Activated T-cell treated with anti-CD3 and anti-CD28 coated beads for 48 hours (primary cell): ENCODE measurements at places on chromosomes 6 and 20.

DNA sequence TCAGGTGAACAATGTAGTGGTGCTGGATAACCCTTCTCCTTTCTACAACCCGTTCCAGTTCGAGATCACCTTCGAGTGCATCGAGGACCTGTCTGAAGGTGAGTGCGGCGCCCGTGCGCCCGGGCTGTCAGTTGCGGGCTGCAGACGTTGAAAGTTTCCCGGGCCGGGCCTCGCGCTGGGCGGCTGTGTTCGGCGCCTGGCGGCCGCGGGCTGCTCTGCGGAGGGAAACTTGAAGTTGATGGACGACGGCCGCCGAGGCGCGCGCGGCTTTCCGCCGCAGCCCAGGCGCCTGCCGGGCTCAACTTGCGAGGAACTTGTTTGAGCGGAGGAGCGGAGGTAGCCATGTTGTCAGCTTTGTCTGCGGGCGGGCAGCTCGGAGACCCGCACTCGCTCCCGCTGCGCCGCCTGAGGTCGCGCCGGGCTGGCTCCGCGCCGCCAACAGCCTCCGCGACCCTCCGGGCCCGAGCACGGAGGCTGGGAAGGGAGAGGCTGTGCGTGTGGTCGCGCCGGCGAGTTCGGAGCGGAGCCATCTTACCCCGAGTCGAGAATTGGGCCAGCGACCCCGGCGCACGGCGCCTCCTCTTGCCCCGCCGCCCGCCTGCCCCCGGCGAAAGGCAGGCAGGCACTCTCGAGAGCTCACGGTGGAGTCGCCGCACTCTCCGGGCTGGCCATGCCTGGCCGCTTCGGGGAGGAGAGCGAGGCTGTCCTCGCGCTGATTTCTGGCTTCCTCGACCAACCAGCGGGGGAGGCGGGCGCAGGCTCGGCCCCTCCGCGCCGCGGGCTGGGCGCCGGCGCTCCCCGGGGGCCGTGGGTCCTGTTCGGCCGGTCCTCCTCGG is 691 bp downstream of the ASF1A start:
- peak; percentile 55 for DNase-seq

GRCh38 chr6:152277826-152278329 is 359.3 kb downstream of the SYNE1 start:
- no peak for DNase-seq

- DNase-seq = no peak
Observed at GRCh38 chr6:85428486-85428885, 21.4 kb upstream of the NT5E start.

- DNase-seq = no peak
Observed at GRCh38 chr6:147046141-147046877, 157.9 kb upstream of the STXBP5 start.

DNA sequence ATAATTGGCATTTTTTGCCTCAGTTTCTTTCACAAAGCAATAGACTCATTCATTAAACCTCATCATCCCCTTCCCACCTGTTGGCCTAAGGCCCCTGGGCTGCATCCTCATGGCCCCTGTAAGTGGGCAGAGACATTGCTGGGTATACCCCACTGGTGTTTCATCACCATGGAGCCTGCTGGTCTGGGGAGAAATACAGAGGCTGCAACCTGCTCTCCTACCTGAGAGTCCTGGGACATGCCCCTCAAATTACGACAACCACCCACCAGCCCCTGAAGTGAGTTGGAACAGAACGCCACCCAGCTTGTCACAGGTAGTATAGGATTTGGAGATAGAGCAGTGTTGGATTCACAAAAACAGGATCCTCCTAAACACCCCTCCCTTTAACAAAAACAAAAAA is 190.8 kb downstream of the ANKRD60 start:
- no peak for DNase-seq

DNA sequence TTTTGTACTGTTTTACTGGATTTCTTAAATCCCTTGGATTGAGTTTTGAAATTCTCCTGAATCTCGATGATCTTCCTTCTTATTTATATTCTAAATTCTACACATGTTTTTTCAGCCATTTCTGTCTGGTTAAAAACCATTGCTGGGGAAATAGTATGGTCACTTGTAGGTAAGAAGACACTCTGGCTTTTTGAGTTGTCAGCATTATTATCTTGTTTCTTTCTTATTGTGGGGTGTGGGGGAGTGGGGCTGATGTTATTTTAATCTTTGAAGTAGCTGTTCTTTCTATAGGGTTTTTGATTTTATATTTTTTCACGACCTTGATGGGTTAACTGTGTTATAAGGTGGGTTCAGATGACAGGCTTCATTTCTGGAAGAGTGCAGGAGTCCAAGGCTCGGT is 37.4 kb upstream of the ADGRB3 start:
- DNase-seq = no peak

DNA sequence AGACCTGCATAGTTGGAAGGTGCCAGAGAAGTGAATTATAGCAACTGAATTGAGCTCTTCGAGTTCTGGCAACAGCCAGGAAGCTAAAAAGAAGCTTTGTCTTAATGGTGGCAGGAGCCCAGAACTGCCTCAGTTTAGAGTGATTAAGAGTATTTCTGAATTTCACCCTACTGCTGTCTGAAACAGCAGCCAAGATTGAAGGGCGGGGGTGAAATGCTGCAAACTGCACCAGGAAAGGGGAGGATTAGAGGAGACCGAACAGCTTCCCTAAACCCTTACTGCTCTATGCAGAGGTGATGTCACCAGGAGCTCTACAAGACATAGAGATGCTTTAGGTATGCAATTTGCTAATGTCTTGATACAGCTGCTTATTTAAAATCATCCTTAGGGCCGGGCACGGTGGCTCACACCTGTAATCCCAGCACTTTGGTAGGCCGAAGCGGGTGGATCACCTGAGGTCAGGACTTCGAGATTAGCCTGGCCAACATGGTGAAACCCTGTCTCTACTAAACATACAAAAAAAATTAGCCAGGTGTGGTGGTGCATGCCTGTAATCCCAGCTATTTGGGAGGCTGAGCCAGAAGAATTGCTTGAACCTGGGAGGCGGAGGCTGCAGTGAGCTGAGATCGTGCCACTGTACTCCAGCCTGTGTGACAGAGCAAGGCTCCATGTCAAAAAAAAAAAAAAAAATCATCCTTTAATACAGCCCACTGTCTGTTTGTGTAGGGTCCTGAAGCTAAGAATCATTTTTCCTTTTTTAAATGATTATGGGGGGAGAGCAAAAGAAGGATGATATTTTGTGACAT is 91.7 kb upstream of the IYD start:
- DNase-seq = no peak

GRCh38 chr20:55782912-55783253 is 222.4 kb downstream of the CBLN4 start:
- DNase-seq = no peak

DNA sequence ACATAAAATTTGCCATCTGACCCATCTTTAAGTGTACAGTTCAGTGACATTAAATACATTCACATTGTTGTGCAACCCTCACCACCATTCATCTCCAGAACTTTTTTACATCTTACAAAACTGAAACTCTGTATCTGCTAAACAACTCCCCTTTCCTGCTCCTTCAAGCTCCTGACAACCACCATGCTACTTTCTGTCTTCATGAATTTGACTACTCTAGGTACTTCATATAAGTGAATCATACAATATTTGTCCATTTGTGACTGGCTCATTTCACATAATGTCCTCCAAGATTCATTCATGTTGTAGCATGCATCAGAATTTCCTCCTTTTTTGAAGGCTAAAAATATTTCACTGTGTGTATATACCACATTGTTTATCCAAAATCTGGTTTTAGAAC is 86.9 kb upstream of the SMLR1 start:
- DNase-seq = no peak

DNA sequence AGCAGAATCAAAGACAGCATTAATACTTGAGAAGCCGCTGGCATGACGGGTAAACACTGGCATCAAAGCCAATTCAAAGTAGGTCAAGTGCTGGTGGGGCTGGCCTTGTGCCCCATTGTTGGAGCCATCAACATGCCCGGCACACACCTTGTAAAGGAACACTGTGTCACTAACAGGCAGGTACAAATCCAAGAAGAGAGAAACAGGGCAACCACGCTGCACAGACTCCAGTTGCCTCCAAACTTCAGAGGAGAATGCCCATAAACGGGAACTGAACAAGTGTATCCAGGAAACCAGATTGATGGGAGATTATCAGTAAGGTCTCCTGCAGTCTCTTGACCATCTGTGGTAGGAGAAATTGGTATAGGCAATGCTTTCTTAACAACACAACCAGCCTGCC is 127.0 kb upstream of the STXBP5 start:
- DNase-seq = no peak

DNA sequence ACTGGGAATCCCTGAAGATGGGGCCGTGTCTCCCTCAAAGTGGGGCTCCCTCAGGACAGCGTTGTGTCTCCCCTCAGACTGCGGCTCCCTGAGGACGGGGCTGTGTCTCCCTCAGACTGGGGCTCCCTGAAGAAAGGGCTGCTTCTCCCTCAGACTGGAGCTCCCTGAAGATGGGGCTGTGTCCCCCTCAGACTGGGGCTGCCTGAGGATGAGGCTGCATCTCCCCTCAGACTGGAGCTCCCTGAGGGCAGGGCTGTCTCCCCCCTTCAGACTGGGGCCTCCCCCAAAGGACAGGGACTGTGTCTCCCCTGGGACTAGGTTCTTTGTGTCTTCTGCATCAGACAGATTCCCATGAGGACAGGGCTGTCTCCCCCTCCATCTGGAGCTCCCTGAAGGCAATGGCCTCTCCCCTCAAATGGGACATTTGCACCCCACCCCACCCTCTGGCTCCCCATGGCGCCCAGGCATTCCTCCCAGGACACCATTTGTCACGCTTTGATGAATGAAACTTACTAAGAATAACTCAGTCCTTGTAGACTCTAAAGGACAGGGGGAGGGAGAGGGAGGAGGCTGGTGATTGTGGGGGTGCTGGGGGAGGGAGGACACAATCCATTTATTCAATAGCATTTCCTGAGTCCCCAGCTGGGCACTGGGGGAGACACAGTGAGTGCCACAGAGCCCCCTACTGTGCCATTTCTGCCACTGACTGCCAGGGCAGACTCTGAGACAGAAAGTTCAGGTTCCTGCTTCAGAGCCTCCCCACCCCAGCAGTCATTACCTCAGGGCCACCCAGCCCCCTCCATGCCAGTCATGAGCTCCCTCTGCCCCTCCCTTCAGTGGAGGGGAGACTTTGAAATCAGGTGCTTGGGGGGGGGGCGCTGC is 122.4 kb downstream of the MRPL14 start:
- DNase-seq = no peak

- DNase-seq = no peak
Observed at GRCh38 chr6:169953686-169954085, 202.3 kb downstream of the ERMARD start.

- DNase-seq = no peak
Observed at GRCh38 chr20:63695424-63696305, 787 bp upstream of the TNFRSF6B start.

GRCh38 chr20:61766921-61767610 is 298.6 kb downstream of the TAF4 start:
- DNase-seq = no peak

DNA sequence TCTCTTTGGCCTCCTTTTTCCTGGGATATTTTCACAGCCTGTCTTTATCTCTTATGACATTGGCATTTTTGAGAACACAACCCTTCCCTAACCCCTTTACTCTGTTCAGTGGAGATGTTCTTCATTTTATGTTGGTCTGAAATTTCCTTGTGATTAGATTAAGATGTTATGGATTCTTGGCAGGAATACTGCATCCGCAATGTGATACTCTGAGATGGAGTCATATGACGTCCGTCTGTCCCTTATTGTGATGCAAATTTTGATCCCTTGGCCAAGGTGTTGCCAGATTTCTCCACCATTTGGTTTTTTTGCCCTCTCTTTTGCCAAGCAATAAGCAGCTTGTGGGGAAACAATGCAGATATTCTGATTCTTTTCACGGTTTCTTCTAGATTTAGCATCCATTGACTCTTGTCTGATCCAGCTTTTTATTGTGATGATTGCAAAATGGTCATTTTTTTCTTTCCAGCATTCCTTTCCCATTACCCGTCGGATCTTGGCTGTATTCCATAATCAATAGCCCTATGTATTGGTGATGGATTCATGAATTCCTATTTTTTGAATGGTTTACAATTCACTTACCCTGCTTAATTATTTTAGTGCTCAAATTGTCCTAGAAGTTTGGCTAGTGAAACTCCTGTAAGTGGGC is 85.1 kb downstream of the NCOA3 start:
- no peak for DNase-seq

DNA sequence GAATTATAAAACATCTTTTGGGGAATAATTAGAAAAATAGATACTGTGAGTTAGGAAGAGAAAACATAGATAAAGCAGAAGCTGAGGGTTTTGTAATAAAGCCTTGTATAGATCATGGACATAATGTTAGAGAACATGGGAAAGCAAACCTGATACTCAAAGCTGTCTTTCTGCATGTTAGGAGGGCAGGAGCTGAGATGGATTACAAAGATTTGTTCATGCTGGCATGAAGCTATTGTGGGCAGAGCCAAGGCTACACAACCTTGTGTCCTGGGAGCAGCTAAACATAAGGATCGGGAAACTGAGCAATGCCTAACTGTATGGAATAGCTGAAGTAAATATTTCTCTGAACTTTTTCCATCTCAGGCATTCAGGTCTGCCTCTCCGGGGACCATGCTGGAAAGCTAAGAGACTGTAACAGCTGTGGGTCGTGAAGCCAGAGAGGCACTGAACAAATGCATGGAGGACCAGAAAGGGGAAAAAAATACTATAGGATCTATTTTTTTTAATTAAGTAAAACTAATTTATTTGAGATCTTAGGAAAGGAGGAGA is 28.2 kb upstream of the CNKSR3 start:
- DNase-seq = no peak

DNA sequence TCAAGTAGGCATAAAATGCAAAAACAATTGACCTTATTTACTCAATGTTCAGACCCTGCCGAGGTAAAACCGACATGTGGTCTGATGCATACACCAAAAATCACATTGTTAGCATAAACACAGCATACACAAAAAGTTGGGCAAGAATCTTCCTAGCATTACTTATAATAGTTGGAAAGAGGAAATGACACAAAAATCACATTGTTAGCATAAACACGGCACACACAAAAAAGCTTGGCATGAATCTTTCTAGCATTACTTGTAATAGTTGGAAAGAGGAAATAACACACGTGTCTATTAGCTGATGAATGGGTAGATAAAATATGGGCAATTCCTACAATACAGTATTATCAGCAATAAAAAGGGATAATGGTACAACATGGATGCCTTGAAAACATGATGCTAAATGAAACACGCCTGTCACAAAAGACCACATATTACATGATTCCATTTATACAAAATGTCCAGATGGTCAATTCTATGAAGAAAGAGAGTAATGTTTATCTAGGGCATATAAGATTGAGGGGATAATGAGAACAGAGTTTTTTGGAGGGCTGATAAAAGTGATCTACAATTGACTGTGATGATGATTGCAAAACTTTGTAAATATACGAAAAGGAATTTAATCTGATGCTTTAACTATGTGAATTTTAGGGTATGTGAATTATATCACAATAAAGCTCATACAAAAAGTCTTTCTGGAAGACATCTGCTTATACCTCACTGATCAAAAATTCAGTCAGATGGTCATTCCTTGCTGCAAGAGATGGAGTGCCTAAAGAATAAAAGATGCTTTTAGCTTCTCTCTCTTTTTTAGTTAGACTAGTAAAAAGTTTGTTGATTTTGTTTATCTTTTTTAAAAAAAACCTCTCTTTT is 1019.5 kb upstream of the CITED2 start:
- DNase-seq = no peak

GRCh38 chr6:10381830-10382208 is 33.1 kb downstream of the TFAP2A start:
- DNase-seq = no peak

GRCh38 chr20:49415005-49415667 is 67.3 kb downstream of the KCNB1 start:
- DNase-seq = no peak

GRCh38 chr6:34085453-34086170 is 60.3 kb downstream of the GRM4 start:
- DNase-seq = no peak

- DNase-seq = no peak
Observed at GRCh38 chr20:47359530-47360296, 3.2 kb upstream of the ZMYND8 start.
